ENCODE measurements at places on chromosomes 11 and 22.
A peak's percentile ranks its signal among the peaks of the same experiment; 100 is the strongest.

DNA sequence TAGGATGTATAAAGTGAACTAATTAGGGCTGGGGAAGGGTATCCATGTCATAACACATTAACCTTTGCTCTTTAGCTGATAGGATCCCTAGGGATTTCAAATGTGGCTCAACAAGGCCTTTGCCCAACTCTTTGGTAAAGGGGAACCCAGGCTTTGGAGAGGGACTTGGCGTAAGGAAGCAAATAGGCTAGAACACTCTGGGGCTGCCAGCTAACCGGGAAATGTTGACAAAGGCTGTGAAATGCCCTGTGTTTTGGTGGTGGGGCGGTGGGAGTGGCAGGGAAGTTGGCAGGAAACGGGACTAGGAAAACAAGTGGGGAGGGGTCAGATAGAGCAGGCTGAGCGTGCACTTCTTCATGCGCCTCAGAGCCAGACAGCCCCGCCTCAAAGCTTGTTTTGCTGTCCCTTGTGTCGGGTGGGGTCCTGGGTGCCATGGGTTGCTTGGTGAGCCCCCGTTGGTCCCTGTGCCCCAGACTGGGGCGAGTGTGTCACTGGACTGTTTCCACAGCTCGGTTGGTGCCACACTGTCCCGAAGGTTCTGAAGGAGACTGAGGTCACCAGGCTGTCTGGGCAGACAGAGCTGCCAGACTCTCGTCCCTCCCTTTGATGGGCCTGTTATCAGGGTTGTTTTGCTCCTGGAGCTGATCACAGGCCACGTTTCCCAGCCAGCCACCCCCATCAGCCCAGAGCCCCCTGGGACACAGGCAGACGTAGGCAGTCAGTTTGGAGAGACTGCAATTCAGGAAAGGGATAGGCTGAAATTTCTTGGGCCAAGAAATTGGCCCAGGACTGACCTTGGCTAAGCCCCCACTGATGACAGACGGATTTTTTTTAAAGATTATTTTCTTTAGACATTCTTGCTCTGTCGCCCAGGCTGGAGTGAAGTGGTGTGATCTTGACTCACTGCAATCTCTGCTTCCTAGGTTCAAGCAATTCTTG is 19.6 kb downstream of the KCTD21 start:
- DNase-seq = no peak

- DNase-seq = no peak
Measured at GRCh38 chr11:27864611-27865010, 164.4 kb upstream of the BDNF start.

DNA sequence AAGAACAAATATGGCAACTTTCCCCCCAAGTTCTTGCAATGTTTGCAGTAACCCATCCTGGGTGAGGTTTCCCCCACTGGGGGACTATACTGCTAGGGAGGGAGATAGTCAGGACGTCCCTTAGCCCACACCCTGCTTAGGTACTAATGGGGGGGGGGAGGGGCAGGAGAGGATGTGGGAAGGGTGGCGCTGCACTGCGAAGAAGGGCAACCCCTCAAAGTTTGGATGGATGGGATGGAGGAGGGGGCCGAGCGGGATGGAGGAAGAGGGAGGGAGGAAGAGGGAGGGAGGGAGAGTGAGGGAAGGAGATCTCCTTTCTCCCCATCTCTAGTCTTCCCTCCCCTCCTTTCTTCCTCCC is 100.6 kb upstream of the HSD17B12 start:
- DNase-seq = no peak

- DNase-seq = no peak
Measured at GRCh38 chr11:5564259-5565019, 16.1 kb upstream of the OR52H1 start.

GRCh38 chr22:27866135-27867084 is 52.6 kb downstream of the PITPNB start:
- DNase-seq = no peak

GRCh38 chr22:21695430-21696085 is 29.7 kb downstream of the PPIL2 start:
- DNase-seq = no peak

GRCh38 chr11:78666675-78667160 is 92.1 kb upstream of the NARS2 start:
- no peak for DNase-seq

DNA sequence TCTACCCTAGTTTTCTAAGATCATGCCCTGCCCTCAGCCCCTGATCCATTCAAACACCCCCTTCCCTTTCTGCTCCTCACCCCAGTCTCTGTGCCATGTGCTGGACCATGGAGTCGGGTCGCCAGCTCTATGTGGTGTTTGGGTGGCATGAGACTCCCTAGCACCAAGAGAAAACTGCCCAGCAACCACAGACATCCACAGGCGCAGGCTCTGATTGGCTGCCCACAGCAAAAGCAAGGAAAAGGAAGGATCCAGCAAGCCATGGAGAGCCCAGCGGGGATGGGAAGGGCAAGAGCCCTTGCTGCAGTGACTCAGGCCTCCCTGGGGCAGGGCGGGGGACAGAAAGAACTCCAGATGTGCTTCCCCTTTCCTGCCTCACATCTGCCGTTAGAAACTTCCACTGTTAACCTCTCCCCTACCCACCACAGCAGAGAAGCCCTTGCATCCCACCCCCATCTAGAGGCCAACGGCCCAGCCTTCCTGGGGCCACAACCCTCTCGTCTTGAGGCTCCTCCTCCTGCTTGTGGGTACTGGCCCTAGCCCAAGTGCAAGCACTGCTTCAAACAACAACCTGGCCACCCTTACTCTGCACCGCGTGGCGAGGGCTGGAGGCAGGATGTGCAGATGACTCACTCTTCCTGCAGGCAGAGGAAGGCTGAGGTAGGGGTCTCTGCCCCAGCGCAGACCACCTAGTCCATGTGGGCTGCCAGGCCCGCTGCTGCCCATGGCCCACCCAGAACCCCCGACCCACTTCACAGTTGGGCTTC is 9.7 kb upstream of the AHNAK start:
- DNase-seq = peak; percentile 58

DNA sequence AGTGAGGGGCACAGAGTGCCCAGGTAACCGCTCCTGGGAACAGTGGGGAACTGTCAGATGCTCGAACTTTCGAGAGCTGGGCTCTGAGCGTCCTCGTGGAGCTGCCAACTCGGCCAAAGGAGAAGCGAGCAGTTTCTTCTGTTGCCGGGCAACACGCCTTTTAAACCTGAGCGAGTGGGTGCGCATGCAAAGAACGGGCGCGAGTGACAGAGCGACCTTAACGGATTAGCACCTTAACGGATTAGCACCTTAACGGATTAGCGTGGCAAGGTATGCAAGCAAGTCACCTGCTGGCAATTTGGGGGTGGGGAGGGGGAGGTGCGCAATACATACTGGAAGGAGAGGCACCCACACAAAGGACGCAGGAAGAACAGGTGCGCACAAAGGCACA is 61.8 kb upstream of the PRODH start:
- no peak for DNase-seq

DNA sequence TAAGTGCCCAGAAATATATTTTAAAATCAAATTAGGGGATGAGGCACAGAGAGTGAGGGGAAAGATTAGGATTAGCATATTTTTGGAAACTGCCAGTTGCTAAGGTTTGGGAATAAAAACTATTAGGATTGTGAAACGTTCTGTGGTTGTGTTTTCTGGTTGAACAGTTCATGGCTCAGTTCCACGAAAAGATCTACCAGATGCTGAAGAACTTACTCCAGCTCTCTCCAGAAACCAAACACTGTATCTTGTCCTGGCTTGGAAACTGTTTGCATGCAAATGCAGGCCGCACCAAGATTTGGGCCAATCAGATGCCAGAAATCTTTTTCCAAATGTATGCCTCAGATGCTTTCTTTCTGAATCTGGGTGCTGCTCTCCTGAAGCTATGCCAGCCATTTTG is 15.3 kb downstream of the UBE4A start:
- DNase-seq = no peak

DNA sequence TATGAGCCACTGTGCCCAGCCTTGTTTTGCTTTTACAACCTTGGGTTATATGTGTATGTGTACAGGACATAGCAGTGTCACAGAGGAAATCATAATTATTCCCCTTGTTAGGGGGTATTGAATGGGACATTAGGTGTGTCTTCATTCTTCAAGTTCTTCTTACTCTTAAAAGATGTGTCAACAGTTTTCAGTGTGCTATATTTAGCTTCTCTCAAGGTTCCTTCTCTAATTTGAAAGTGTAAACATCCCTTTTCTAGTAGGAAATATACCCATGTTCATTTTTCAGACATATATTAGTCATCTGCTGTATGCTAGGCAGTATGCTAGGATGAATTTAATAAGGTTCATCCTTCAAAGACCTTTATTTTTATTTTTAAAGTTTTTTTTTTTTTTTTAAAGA is 17.1 kb downstream of the PCF11 start:
- no peak for DNase-seq

DNA sequence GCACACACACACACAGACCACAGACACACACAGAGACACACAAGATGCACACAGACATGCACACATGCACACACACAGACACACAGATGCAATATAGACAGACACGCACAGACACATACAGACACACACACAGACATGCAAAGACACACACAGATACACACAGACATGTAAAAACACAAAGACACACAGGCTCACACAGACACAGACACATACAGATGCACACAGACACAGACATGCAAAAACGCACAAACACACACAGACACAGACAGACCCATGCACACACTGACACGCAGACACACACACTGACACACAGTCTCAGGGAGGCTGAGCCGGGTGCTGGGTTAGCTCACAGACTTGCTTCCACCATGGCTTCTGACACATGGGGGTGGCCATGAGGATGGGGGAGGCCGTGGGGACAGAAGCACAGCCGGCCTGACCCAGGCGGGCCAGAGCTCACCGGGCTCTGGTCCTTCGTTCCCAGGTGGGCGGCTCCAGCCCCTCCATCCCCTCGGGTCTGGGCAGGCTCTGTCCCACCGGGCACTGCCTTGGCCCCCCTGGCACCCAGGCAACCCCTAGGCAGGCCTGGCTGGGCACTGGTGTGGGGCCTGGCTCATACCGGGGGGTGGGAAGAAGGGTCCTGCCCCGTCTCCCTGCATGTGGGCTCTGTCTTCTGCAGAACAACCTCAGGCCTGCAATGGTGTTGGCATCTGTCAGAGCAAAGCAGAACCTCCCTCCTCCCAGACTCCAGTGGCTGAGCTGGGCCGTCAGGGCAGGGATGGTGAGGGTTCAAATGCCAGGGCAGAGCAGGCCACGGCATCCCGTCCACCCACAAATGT is 1489.5 kb downstream of the BRD1 start:
- DNase-seq = no peak

DNA sequence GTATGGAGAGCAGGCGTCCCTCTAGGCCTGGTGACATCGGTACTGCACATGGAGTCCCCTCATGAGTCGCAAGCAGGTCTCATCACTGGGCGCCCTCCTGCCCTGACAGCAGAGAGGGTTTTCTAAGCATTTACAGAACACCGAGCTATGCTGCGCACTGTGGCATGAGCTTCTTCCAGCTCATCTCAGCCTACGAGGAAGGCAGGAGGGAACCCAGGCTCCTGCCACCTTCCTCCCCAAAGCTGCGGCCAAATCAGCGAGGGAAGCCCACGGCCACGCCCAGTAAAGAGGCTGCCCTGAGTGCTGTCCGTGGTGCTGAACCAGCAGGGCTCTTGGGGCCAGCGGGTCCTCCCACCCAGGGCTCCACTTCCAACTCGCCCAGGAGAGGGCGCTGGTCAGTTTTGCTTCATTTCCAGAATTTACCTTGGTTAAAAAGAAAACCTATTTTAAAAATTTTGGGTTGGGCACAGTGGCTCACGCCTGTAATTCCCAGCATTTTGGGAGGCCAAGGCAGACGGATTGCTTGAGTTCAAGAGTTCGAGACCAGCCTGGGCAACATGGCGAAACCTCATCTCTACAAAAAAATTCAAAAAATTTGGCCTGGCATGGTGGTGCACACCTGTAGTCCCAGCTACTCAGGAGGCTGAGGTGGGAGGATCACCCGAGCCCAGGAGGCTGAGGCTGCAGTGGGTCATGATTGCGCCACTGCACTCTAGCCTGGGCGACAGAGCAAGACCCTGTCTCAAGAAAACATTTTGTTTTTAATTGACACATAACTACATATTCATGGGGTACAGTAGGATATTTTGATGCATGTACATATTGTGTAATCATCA is 34.2 kb downstream of the PHF21B start:
- DNase-seq = no peak

DNA sequence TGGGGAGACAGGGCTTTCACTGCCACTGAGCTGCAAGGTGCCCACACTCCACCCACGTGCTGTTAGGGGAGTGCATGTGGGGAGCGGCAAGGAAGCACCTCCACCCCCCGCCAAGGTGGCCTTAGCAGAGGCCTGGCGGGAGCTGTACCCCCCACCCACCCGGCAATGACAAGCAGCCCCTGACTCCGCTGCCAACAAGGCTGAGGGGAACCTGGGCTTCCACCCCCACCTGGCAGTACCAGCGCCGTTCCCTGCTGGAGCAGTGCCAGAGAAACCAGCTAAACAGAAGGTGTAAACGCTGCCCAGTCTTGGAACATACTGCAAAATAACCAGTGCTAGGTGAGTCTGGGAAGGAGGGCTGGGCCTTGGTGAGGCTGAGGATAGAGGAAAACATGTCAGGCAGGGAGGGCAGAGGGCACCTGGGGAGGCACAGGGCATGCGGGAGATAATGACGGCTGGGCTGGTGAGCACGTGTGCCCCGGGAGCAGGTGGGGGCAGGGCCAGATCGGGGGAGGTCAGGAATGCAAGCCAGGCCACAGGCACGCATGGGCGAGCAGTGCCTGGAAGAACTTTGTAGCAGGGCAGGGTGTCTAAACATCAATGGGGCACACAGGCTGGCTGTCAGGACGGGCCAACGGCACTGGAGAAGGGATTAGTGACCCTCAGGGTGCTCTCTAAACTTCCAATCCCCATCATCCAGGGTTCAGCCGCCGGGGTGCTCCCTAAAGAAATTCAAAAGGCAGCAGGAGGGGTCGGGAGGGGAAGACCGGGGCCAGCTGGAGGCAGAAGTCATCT is 6.6 kb downstream of the CERK start:
- DNase-seq = no peak

GRCh38 chr11:27723687-27724086 is 23.4 kb upstream of the BDNF start:
- no peak for DNase-seq

DNA sequence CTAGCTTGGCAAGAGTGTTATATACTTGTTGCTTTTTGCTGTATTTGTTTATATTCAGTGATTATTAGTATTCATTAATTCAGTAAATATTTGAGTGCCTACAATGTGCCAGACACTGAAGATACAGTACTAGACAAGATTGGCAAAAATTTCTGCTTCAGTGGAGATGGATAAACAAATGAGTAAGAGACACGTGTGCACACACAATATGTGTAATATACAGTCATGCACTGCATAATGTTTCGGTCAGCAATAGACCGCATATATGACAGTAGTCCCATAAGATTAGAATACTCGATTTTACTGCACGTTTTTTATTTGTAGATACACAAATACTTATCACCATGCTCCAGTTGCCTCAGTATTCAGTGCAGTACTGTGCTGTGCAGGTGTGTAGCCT is 104.9 kb upstream of the GAL start:
- no peak for DNase-seq

- no peak for DNase-seq
Measured at GRCh38 chr22:27784120-27784475, 17.5 kb downstream of the MN1 start.

- no peak for DNase-seq
Measured at GRCh38 chr11:73221451-73221850, 3.4 kb downstream of the P2RY2 start.

Measured in stimulated activated CD8-positive, alpha-beta memory T cell treated with anti-CD3 and anti-CD28 coated beads, Interleukin-15, amount 100 ng/mL, for 4 hours (primary cell).